ENCODE measurements at places on chromosomes 5 and 9. TPM values are rescaled to one million over a fixed set of nuclear protein-coding genes. Genes with fewer than 3 reads are reported as not detected.

NRG2 gene
- 0.91 TPM for total RNA-seq

LCN6 gene
- not detected for total RNA-seq

ADAMTSL2 gene
- total RNA-seq, result not detected

- no peak for DNase-seq
Measured at GRCh38 chr9:90274725-90275124, 367.9 kb downstream of the DIRAS2 start.

DNA sequence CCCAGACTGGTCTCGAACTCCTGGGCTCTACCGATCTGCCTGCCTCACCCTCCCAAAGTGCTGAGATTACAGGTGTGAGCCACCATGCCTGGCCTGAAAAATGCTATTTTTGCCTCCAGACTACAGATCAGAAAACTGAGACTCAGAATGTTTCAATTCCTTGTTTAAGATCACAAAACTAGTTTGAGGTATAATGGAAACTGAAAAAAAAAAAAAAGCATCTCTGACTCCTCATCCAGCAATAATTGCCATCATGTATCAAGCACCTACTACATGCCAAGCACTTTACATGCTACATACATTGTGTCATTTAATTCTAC, 35.6 kb downstream of the PLAC8L1 start:
- no peak for DNase-seq

GRCh38 chr9:96078897-96079490, 203.5 kb downstream of the ERCC6L2 start:
- no peak for DNase-seq

FREM1 gene
- total RNA-seq, result 0.12 TPM

DNA sequence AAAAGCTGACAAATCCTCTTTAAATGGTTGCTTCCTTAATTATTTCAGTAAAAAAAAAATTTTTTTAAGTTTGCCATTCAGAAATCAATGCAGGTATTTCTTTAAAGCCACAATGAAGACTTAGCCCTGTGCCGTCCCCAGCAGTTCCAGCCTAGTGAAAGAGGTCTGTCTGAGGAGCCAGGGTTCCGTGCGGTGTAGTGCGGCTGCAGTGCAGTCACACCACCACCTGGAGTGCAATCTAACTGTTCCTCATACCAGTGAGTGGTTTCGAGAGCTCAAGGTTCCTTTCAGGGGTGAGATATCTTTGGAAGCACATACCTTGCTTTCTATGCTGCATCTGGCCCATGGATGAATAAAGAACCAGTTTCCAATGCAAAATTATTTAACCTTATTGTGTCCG, 87.5 kb downstream of the FANCC start:
- no peak for DNase-seq
